ENCODE measurements at places on chromosomes 5 and 9.

- DNase-seq: no peak
Measured at GRCh38 chr9:129237803-129238202, 59.7 kb upstream of the IER5L start.

DNA sequence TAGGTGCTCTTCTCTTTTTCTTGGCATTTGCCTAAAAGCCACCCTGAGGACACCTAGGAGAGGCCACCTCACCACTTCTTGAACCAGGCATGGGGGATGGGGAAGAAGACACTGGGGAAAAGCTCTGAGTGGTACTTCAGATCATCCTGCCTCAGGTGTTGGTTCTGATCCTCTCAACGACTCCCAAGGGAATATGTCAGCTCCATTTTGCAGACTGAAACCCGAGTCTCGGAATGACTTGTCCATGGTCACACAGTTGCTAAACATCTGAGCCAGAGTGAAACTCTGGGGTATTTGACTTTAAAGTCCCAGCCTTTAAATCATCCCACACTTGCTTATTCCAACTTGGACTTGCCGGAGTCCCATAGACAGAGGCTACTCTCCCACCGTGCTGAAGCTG lies 120.6 kb upstream of the GABRP start:
- DNase-seq: no peak

DNA sequence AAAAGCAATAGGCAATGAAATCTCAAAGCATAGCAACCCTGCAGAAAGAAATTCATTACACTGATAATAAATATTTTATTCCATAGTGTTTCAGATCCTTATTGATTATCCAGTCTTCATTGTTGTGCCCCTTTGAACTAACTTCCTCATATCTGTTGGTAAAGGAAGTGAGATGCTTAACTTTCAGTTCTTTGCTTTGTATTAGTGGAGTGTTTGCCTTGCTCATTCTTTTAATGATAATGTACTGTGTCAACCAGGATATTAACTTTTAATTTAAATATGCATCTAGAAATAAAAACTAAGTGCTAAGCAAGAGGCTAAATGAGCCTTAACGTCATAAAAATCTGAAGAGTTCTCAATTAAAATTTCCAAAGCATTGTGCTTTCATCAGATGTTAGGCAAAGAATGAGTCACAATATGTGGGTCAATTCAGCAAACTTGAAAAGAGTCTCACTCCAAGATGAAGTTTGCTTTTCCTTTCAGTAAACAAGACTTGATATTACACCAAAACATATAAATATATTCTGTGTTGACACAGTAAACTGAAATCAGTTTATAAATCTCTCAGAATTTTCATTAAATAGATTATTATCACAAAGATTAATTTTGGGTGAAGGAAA lies 105.9 kb downstream of the GIN1 start:
- no peak for DNase-seq

DNA sequence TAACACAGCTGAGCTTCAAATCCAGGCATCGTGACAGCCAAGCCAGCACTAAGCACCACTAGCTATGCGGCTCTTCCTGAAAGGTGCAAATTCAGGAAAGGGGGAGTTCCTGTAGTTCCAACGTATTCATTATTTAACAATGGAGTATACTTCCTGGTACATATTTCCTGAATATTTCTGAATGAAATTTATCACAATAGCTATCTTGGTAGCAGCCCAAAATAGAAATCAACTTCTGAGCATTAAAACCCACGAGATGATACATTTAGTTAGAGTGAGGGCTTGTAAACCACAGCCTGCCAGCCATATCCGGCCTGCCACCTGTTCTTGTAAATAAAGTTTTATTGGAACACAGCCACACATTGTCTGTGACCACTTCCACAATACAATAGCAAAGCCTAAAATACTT lies 109.7 kb upstream of the RETREG1 start:
- no peak for DNase-seq

DNA sequence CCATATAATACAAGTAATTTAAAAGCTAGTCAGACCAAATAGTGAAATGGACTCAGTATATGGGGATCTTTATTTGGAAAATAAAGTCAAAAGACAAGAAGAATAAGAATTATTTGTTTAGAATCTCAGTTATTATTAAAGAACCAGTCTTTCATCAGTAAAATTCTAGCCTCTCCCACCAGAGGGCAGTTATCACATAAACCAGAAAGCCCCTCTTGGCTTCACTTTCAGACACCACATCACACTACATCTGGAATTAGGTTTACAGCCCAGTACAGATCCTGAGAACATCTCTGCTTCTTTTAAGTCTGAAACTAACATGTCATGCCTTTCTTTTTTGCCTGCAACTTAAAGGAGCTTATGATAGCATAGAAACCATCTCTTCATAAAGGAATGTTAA lies 12.2 kb upstream of the HSPB3 start:
- no peak for DNase-seq

DNA sequence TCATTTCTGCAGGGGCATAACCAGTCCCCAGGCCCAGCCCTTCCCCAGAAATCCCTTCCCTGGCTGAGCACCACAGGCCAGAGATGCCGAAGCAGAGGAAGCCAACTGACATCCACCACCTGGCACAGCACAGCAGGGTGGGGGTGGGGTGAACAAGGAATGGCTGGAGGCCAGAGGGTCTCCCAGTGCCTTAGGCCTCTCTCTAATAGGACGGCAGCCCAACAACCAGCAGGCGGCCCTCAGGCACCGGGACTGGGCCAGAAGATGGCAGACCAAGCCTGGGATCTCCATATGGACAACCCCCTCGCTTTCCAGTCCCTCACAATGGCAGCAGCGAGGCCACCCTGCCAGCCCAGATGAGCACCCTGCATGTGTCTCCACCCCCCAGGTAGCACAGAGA lies 13.2 kb downstream of the PDLIM4 start:
- no peak for DNase-seq

- DNase-seq: no peak
Measured at GRCh38 chr5:73278693-73279092, 105.7 kb downstream of the TMEM174 start.

GRCh38 chr9:31142456-31142855 lies 1242.0 kb upstream of the ACO1 start:
- DNase-seq: no peak

- no peak for DNase-seq
Measured at GRCh38 chr9:90964101-90965020, 162.7 kb downstream of the SYK start.

GRCh38 chr9:84617411-84618029 lies 52.0 kb upstream of the NTRK2 start:
- no peak for DNase-seq

GRCh38 chr5:81779125-81779915 lies 28.4 kb upstream of the SSBP2 start:
- peak; percentile 83 for DNase-seq

DNA sequence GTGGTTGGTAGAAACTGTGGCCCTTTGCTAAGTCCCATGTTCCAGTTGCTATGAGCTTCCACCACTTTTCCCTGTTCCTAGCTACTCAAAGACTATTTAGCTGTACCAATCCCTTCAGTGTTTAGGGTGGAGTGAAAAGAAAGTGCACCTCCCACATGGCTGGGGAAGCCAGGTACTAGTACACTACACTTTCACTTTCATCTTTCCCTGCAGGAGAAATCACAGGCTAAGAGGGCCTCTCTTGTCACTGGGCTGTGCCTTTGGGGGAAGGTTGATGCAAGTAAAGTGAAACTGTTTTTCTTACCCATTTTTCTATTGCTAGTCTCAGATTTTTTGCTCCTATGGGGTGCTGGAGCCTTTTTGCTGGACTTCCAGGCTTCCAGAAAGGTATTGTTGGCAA lies 33.5 kb upstream of the CKS2 start:
- DNase-seq: no peak

GRCh38 chr5:140546851-140547507 lies 483 bp upstream of the EIF4EBP3 start:
- no peak for DNase-seq

- DNase-seq: no peak
Measured at GRCh38 chr5:38317868-38318267, 59.5 kb downstream of the EGFLAM start.

- DNase-seq: no peak
Measured at GRCh38 chr9:98085944-98086343, 29.4 kb downstream of the NANS start.

- DNase-seq: no peak
Measured at GRCh38 chr9:85927076-85927475, 13.9 kb upstream of the NAA35 start.

- no peak for DNase-seq
Measured at GRCh38 chr9:4994166-4994890, 9.3 kb downstream of the JAK2 start.

DNA sequence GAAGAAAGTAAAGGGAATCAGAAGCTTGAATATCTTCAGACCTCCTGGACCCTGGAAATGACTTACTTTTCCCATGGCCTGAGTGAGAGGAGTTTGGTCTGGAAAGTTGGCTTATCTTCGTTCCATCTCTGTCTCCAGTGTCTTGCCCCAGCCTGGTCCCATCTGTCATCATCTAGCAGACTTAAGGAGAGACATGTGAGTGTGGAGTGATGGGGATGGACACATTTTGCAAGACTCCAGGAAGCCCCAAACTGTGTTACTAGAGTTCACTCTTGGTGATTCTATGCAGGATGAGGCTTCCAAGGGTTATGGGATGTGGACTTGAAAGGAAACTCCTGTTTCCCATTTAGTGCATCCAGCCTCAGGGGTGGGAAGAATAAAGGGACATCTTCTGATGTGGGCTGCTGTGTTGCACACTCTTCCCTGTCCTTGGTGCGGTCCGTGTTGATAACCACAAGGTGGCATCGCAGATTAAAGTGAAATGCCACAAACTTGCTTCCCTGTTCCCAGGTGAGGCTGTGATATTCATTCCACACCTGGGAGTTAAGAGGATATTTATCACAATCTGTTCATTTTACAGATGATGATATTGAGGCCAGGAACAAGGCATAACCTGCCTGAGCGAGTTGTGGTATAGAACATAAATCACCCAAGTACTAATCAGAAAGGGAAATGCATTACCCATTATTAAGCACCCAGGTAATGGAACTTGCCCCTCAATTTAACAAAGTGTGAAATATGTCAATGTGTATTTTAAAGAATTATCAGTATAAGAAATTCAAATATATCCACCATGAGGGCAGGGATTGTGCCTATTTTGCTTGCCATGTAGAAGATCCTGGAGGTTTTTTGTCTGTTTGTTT lies 269.9 kb upstream of the PAPPA start:
- DNase-seq: no peak

DNA sequence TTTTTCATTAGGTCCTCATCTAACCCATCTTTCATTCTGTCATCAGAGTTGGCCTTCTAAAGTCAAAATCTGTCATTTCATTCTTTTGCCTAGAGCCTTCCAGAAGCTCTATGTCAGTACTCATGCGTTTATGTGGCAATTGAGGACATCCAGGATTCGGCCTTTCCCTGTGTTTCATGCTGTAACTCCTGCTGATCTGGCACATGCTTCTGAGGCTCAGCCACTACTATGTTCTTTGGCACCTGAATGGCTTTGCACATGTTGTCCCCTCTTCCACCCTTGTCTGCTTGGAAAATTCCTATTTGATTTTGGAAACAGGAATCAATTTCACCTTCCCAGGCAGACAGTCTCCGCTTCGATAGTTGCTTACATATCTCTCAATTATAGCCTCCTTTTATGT lies 84.9 kb downstream of the GDNF start:
- DNase-seq: no peak

GRCh38 chr5:39755986-39756385 lies 331.2 kb upstream of the DAB2 start:
- no peak for DNase-seq

- no peak for DNase-seq
Measured at GRCh38 chr9:105024529-105024928, 96.6 kb upstream of the ABCA1 start.

DNA sequence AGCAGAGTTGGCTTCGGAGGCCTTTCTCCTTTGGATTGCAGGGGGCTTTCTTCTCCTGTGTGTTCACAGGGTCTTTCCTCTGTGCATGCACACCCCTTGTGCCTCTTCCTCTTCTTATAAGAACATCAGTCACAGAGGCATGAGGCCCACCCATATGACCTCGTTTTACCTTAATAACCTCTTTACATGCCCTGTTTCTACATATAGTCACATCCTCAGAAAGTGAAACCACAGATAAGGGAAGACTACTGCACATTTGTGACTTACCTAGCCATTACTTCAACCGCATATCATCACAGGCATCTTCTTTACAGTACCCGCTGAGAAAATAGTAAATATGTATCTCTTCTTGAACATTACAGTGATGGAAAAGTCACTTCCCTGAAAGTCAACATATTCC lies 204.9 kb upstream of the TARS1 start:
- DNase-seq: no peak

All from Right ventricle myocardium superior (tissue), 1 donor.